ENCODE measurements at places on chromosomes 1 and 21.

GRCh38 chr21:43816611-43817071 is 27.3 kb downstream of the RRP1 start:
- no peak for DNase-seq

GRCh38 chr1:225875044-225875815 is 7.0 kb downstream of the TMEM63A start:
- DNase-seq: no peak

- no peak for DNase-seq
Measured at GRCh38 chr1:231500666-231501065, 27.8 kb upstream of the TSNAX start.

GRCh38 chr1:168135921-168136708 is 615 bp downstream of the GPR161 start:
- DNase-seq: no peak

DNA sequence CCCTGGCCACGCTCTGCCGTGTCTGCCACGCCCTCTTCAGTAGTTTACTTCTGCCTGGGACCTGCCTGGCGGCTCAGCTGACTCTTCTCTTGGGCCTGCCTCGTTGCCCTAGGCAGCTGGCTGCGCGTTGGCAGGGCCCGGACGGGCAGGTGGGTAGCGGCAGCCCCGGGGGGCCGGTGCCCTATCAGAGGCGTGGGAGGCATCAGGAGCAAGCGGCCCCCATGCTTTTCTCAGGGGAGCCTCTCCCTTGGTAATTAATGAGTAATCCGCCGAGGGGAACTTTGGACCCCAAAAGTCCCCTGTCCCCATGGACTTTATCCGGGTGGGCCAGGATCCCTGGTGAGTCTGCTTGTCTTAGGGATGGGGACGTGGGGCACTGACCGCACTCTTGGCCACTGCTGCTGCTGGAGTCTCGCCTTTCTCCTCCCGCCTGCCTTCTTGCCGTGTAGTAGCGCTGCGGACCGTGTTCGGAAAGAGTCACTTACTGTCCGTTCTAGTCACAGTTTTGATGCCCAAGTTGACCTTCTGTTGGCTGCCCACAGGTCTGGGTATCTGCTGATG is 22.7 kb downstream of the SKI start:
- no peak for DNase-seq

GRCh38 chr1:59285691-59286090 is 11.2 kb upstream of the FGGY start:
- no peak for DNase-seq

DNA sequence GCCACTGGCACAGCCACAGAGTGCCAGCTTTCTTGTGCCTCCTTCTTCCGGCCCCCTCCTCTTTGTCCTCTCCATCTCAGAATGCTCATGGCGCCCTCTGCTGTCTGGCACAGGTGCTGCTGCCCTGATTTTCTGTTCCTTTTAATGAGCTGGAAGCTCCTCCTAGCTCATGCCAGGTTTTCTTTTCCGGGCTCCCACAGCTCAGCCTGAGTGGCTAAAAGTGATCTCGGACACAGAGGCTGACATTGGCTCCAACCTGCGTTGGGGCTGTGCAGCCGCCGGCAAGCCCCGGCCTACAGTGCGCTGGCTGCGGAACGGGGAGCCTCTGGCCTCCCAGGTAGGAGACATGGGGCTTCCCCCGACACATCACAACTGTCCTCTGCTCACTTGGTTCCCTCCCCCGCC is 18.7 kb downstream of the CNTN2 start:
- DNase-seq: peak; percentile 32

DNA sequence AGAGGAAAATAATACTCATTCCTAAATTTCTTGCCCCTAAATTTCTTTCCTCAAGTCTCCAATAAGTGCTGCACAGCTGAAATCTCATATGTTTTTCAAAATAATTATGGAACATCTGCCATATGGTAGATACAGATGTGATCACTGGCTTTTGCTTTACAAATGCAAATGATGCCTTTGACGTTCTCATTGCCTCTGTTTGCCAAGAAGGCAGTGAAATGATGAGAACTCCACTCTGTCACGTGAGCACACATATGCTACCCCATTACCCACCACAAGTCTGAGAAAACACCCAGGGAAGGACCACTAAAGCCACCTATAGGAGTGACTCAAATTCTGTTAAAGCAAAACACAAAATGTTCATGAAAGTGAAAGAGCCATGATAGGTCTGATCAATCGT is 43.9 kb downstream of the DSCAM start:
- DNase-seq: no peak

DNA sequence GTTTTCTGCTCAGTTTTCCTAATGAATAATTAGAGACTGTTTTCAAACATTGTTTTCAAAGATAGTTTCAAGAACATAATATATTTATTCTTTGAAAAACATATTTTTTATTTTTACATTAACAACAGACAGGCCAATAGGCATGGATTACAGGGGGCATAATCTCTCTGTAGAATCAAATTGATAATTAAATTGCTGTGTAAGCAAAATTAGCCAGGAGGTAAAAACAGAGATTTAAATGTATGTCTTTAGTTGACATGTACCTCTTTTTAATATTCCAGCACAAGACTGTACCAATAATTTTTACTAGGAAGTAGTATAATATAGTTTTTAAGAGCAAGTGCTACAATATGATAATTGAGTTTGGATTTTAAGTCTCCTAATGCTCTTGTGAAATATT is 1444.5 kb downstream of the BRINP3 start:
- no peak for DNase-seq

All from activated T-helper 1 cell treated with anti-CD3 and anti-CD28 coated beads, Interleukin-2, amount 50 U/mL, for 16 hours (primary cell).